Uterus (tissue), 4 donors: ENCODE measurements at places on chromosomes 6 and 20. TPM values are rescaled to one million over a fixed set of nuclear protein-coding genes. Genes with fewer than 3 reads are reported as not detected.

DNA sequence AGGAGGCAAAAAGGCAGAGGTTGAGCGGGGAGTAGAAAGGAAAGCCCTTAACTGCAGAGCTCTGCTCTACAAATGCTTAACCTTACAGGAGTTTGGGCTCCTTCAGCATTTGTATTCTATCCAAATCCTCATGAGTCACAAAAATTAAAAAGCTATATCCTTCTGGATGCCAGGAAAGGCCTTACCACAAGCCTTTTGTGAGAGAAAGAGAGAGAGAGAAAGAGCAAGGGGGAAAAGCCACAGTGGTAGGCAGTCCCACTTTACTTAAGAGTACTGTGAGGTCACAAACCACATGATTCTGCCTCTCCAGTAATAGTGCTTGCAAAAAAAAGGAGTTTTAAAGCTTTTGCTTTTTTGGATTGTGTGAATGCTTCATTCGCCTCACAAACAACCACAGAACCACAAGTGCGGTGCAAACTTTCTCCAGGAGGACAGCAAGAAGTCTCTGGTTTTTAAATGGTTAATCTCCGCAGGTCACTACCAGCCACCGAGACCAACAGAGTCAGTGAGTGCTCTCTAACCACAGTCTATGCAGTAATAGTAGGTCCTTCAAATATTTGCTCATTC is at the start of gene RUNX2:
TSS of gene RUNX2 (plus strand) at position 375 of the 567 bp plus-strand sequence. CDS start 397 bp downstream, outside the sequence.
- no peak for DNase-seq
- H3K4me1 ChIP-seq: no peaks in the 10 kb centered on the region
- no peak within 1 kb of the TSS for H3K4me3 ChIP-seq
- no peaks in the 10 kb centered on the region for H3K27me3 ChIP-seq

GRCh38 chr20:51237791-51238190 is 214.9 kb upstream of the KCNG1 start:
- no peak overlapping the region for H3K4me3 ChIP-seq
- H3K27ac ChIP-seq: no peak overlapping the region
- DNase-seq: no peak
- no peaks in the 10 kb centered on the region for H3K27me3 ChIP-seq
- H3K36me3 ChIP-seq: no peaks in the 10 kb centered on the region

- DNase-seq: no peak
- no peak overlapping the region for H3K4me3 ChIP-seq
- H3K36me3 ChIP-seq: no peaks in the 10 kb centered on the region
- H3K4me1 ChIP-seq: no peaks in the 10 kb centered on the region
- no peaks in the 10 kb centered on the region for H3K27me3 ChIP-seq
- no peak overlapping the region for H3K27ac ChIP-seq
These were observed 78.4 kb downstream of the RNASET2 start for GRCh38 chr6:166877906-166878305.

Gene SLC22A16
- 2.9 TPM for total RNA-seq
